ENCODE measurements at places on chromosomes 7 and 10.

DNA sequence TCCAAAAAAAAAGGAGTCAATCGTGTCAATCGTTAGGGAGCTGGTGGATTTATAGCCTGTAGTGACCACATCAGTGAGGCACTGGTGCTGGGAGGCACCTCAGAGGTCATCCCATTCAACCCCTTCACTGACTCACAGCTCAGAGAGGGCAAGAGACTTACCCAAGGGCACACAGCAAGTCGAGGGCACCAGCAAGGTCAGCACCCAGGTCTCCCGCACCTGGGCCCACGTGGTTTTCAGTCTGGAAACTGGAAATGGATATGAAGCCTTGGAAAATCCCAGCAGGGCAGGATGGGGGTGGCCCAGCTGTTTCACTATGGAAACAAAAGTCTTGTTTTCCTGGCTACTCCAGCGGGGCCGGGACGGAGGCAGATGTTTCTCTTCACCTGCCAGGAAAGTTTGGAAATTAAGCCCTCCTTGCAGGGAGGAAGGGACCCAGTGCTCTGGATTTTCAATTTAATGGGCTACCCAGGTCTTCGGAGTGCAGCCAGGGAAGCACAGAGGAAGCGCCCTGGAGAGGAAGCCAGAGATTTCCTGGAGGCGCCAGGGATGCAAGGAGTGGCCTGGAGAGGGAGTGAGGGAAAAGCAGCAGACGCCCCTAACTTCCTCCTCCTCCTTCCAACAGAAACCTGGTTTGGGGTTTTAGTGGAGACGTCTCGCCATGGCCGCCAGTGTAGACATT lies 157.2 kb upstream of the TNRC18 start:
- no peak for DNase-seq

DNA sequence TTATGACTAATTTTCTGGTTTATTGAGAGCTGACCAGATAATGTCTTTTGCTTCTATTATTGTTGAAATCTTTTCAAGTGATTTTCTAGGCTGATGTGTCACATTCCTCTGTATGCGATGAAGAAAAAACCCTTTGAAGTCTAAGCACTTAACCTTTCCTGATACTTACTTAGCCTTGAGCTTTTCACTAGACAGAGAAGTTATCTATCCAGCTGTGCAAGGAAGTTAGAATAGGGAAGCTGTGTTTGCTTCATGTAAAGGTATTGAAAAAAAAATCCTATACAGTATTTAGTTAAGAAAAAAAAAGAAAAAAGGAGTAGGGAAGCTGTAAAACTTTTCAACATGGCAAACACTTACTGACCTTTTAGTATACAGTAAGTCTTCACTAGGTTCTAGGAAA lies 117.6 kb upstream of the DNAJB12 start:
- no peak for DNase-seq

GRCh38 chr7:47763063-47763974 lies 181.4 kb upstream of the TNS3 start:
- DNase-seq: peak; percentile 37

DNA sequence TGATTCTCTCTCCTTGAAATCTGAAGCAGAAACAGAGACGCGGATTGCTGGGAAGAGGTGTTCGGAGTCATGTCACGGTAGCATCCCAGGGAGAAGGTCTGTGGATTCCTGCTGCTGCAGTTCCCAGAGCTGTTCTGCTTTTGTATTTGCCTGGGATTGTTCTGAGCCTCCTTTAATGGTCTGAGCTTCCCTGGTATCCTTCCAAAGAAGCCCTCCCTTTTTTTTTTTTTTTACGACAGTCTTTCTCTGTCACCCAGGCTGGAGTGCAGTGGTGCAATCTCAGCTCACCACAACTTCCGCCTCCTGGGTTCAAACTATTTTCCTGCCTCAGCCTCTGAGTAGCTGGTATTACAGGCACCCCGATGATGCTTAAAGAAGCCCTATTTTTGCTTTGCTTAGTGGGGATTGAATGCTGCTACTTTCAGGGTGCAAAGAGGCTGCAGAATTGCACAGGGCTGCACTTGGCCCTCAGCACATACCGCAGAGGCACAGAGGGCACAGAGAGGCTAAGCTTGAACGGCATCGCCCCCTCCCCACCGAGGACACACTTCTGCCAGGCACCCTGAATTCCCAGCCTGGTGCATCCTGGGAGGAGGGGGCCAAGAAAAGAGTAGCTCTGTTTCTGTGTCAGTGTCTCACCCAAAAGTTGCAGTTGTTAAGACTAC lies 208.6 kb upstream of the GALNT17 start:
- DNase-seq: no peak
